ENCODE measurements at places on chromosomes 16 and 17. TPM values are rescaled to one million over a fixed set of nuclear protein-coding genes. Genes with fewer than 3 reads are reported as not detected.

WNT9B gene
- not detected for total RNA-seq

OR1F1 gene
- not detected for total RNA-seq

CRYM gene
- not detected for total RNA-seq

GPR179 gene
- not detected for total RNA-seq

ACD gene
- total RNA-seq = 38.8 TPM

B3GNT9 gene
- total RNA-seq = 42.5 TPM

DCXR gene
- total RNA-seq = 180 TPM

KIFC3 gene
- 44.1 TPM for total RNA-seq

CFAP97D1 gene
- total RNA-seq = not detected

CCDC78 gene
- total RNA-seq = 0.29 TPM

FSCN2 gene
- total RNA-seq = 0.35 TPM

TBC1D28 gene
- not detected for total RNA-seq

ATP6V0A1 gene
- 21.3 TPM for total RNA-seq

PLD6 gene
- total RNA-seq = 2.3 TPM

NRN1L gene
- total RNA-seq = 0.89 TPM

KRT222 gene
- total RNA-seq = not detected

ZCCHC14 gene
- total RNA-seq = 4.3 TPM

FOXF1 gene
- total RNA-seq = 15.8 TPM

CCL5 gene
- not detected for total RNA-seq

TOB1 gene
- total RNA-seq = 10.6 TPM

KRT15 gene
- 13.8 TPM for total RNA-seq

CSH1 gene
- not detected for total RNA-seq

WNK4 gene
- total RNA-seq = 13.6 TPM

CD300H gene
- not detected for total RNA-seq

CBFA2T3 gene
- total RNA-seq = not detected

SRCIN1 gene
- not detected for total RNA-seq

CDT1 gene
- 29.4 TPM for total RNA-seq

KRT31 gene
- not detected for total RNA-seq

PLEKHH3 gene
- total RNA-seq = 20.5 TPM

CD300A gene
- not detected for total RNA-seq

NAGS gene
- 10.8 TPM for total RNA-seq

SNAI3 gene
- not detected for total RNA-seq

HIRIP3 gene
- 12.1 TPM for total RNA-seq

RAI1 gene
- 10.5 TPM for total RNA-seq

GRIN2A gene
- under 0.01 TPM for total RNA-seq

HS3ST3A1 gene
- total RNA-seq = 20.5 TPM

DNAI2 gene
- not detected for total RNA-seq

HBA1 gene
- not detected for total RNA-seq

ZFP1 gene
- total RNA-seq = 4.3 TPM

CD300E gene
- not detected for total RNA-seq

ZG16 gene
- total RNA-seq = not detected

KRTAP9-8 gene
- not detected for total RNA-seq

GAS7 gene
- 17.6 TPM for total RNA-seq

TNFSF13 gene
- 6.1 TPM for total RNA-seq

HOXB4 gene
- 2.6 TPM for total RNA-seq

PRAC1 gene
- not detected for total RNA-seq

AATK gene
- total RNA-seq = not detected

RAB26 gene
- total RNA-seq = 1.4 TPM

CTRL gene
- 0.53 TPM for total RNA-seq

KRTAP9-4 gene
- not detected for total RNA-seq

JPT1 gene
- total RNA-seq = 335 TPM

VTN gene
- 0.29 TPM for total RNA-seq

TMIGD1 gene
- not detected for total RNA-seq

ANKRD13B gene
- total RNA-seq = 2.7 TPM

SLC5A10 gene
- not detected for total RNA-seq

NLRC3 gene
- not detected for total RNA-seq

Data from myometrial cell (primary cell).